ENCODE measurements at places on chromosomes 3 and 15. TPM values are rescaled to one million over a fixed set of nuclear protein-coding genes. Genes with fewer than 3 reads are reported as not detected.

GRCh38 chr3:197498499-197499241 is 57.1 kb downstream of the BDH1 start:
- no peak for DNase-seq

The ALDH1A2 gene
- total RNA-seq, result 2.3 TPM

DNA sequence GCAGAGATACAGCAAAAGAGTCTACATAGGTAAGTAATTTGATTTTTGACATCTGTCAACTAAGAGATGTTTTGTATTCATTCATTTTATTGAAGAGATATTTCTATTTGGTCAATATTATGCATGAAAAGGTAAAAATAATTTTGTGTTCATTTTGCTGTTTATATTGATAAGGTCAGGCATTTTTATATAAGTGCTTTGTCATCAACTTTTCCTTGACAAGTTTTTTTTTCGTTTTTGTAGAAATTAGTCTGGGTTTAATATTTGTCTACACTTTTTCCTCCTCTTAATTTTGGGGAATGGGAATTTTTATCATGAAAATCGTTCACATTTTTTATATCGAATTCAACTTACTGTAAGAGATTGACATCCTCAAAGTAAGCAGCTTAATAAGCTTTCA is 67.7 kb downstream of the STT3B start:
- DNase-seq, result no peak

The PROS1 gene
- 0.32 TPM for total RNA-seq

The CPA3 gene
- not detected for total RNA-seq

All from activated T-cell treated with anti-CD3 and anti-CD28 coated beads, Interleukin-2, amount 50 U/mL, for 4 hours (primary cell).